ENCODE measurements at places on chromosomes 12 and 14.
A peak's percentile ranks its signal among the peaks of the same experiment; 100 is the strongest.

GRCh38 chr14:79961197-79961596 is 250.1 kb downstream of the DIO2 start:
- DNase-seq: no peak

- DNase-seq: peak; percentile 97
These were observed 923 bp upstream of the ITPR2 start for GRCh38 chr12:26833743-26834490.

DNA sequence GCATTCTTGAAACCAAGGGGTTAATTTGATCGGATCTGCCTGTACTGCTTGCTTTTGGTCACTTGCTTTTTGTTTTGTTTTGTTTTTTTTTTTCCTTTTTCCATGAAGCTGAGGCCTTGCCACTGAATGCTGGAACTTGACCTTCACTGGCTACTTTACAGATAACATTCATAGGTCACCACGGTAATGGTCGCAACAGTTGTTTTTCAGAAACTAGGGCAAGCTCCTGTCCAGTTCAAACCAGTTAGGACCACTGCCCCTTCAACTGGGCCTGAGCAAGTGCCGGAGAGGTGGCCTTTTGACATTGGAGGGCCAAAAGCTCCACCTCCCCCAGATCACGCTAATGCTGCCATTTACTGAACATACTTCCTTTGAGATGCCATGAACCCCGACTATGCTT is 147.6 kb downstream of the FOXN3 start:
- DNase-seq: no peak

- no peak for DNase-seq
These were observed 55.2 kb upstream of the GNPNAT1 start for GRCh38 chr14:52846591-52846990.

- no peak for DNase-seq
These were observed 186.2 kb downstream of the NEDD1 start for GRCh38 chr12:97093187-97093683.

GRCh38 chr14:21748869-21749303 is 75.3 kb upstream of the OR4E1 start:
- DNase-seq: peak; percentile 42

DNA sequence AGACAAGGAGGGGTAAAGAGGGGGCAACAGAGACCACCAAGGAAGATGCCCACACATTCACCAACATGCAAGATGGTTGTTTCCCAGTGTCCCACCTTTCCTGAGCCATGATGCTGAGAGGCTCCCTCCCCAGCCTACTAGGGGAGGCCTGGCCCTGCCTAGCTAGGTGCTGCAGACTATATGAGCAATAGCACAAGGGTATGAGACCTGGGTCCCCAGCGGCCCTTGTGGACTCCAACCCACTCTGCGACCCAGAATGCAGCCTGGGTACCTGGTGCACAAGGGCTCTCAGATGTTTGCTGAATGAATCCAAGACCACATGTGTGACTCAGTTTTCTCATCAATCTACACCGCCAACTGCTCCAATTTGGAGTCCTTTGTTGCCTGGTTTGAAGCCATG is 13.9 kb downstream of the TGFB3 start:
- DNase-seq: no peak

GRCh38 chr14:104316121-104316722 is 177.8 kb downstream of the KIF26A start:
- DNase-seq: no peak

DNA sequence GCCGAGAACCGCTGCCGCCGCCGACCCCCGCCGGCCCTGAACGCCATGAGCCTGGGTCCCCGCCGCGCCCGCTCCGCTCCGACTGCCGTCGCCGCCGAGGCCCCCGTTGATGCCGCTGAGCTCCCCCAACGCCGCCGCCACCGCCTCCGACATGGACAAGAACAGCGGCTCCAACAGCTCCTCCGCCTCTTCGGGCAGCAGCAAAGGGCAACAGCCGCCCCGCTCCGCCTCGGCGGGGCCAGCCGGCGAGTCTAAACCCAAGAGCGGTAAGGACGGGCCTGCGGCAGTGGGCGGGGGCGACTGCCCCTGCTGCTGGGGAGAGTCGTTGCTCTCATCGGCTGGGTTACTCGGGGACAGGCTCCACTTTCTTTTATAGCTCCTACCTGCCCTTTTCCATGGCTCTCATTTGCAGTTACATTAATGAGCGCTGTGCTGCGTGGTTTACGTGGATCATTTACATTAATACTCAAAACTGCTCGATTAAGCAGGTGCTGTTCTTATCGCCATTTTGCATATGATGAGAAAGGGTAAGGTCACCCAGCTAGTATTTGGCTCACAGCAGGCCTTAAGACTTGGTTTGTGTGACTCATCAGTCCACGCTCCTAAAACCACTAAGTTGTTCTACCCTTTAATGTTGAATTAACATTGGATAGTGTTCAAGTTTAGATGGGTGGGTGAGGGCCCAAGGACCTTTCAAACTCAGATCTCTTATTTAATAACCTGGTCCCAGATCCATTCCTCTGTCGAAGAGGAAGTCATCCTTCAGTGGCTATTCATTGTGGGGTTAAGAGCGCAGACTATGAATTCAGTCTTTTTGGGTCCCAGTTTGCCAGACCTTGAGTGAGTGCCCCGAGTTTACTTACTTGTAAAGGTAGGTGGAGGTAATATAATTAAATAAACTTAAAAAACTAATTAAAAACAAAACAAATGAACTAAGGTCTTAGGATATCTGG is 823 bp downstream of the RNF10 start:
- no peak for DNase-seq

- DNase-seq: no peak
These were observed 21.0 kb upstream of the MIA2 start for GRCh38 chr14:39212693-39213092.

DNA sequence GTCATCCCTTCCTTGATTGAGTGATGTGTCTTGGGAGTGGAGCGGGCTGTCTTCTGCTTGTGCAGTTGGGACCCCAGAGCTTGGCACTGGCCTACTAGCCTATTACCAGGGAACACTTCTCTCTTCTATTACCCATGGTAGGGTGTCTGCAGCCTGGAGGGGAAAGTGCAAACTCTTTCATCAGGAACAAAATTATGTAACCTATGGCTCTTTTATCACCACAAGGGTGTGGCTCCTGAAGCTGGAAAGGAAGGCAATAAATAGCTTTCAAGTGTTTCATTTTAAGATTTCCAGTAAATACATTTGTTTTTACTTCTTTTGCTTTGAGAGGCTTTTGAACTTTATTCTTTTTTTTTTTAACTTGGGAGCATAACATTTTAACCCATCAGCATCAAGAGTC is 349.7 kb upstream of the FAR2 start:
- no peak for DNase-seq

GRCh38 chr14:69027242-69027913 is 48.3 kb upstream of the ACTN1 start:
- no peak for DNase-seq

DNA sequence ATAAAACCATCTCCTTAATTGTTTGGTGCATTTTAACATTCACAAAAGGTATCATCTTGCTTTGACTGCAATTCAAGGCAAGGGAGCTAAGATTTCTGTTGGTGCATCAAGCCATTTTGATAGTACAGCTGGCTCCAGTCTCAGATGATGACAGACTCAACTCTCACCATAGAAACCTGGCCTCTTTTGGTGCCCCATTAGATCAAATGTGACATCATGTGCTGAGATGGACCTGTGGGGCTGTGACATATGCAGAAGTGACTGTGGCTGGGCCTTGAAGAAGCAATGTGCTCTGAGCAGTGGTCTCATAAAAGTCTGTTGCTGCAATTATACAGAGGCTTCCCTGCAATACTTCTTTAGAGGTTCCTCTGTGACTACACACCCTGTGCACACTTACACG is 88.4 kb downstream of the SLC2A13 start:
- no peak for DNase-seq

DNA sequence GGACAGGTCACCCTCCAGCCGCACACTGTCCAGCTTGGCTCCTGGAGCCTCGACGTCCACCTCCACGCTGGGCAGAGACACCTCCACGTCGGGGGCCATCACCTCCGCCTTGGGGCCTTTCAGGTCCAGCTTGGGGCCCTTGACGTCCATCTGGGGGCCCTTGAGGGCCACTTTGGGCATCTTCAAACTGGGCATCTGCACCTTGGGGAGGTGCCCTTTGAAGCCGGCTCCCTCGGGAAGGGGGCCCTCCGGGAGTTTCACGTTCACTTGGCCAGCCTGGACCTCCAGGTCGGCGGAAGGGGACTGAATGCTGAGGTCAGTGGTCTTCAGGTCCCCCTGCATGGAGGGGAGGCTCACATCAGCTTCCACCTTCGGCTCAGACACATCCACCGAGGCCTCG is 25.3 kb downstream of the PLD4 start:
- DNase-seq: no peak

GRCh38 chr12:128671528-128672042 is 152.2 kb downstream of the SLC15A4 start:
- DNase-seq: no peak

- no peak for DNase-seq
These were observed 7.4 kb downstream of the UBE2N start for GRCh38 chr12:93434256-93434865.

- no peak for DNase-seq
These were observed 28.3 kb downstream of the STON2 start for GRCh38 chr14:81371802-81372201.

DNA sequence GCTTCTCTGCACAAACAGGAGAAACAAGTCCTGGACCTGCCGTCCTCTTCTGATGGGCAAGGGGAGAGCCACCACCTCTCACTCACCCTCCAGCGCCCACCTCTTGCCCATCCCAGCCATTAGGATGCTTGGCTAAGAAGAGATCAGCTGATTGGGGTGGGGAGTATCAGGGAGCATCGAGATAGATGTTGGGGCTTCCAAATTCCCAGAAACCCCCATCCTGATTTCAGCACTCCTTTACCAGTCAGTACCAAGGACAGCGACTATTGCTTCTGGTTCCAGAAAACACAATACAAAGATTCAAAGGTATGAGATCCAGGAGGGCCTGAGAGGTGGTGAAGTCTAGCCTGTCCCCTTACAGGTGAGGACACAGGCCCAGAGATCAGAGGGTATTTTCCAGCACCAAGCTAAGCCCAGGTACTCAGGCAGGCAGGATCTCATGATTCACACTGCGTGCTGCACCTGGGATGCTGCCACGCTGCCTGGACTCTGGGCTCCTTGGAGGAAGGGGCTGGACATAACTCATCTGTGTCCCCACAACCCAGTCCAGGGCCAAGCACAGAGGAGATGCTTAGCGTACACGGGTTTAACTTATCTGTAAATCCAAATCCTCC is 76.6 kb downstream of the TUNAR start:
- DNase-seq: no peak

DNA sequence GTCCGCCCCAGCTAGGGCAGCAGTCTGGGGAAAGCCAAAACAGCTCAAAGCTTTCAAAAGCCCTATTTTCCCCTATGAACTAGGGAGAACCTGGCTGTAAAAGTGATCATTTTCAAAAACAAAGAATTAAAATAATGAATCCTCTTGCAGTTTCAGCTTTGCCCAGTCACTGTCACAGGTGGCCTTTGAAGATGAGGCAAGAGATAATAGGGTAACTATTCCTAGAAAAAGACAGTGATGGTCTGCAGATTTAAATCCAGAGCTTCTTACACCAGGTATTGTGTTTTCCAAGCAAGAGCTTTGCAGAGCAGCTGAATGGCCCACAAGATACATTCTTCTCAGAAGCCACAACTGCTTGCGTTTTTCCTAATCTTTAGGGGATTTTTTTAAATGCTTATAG is 80.2 kb upstream of the NUDT4 start:
- no peak for DNase-seq

GRCh38 chr14:52917735-52918134 is 33.1 kb downstream of the FERMT2 start:
- no peak for DNase-seq

DNA sequence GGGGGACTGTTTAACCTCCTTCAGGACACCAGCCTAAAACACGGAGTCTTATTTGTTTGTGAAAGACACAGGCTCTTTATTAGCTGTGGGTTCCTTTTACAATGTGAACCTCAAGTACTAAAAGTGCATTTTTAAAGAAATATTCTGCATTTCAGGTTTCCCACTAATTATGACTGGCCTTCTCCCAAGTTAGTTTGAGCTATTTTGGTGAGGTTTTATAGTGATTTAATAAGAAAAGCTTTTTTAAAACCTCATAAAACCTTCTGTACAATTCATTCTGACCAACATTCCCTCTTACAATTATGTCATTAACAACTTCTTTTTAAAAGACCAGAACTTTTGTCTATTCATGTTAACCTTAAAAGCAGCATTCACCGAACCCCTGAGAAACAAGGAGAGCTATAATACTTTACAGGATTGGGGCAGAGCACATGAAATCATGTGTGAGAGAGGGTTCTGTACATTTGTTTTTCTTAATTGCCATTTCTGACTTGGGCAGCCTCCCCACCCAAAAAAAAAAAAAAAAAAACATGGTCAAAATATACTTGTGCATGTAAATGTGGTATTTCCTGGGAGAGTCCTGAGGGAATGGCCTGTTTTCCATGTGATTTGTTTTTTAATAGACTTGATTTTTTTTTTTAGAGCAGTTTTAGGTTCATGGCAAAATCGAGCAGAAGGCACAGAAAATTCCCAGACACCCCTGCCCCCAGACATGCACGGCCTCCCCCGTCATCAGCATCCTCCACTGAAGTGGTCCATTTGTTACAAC is 169.5 kb downstream of the CHST11 start:
- no peak for DNase-seq

DNA sequence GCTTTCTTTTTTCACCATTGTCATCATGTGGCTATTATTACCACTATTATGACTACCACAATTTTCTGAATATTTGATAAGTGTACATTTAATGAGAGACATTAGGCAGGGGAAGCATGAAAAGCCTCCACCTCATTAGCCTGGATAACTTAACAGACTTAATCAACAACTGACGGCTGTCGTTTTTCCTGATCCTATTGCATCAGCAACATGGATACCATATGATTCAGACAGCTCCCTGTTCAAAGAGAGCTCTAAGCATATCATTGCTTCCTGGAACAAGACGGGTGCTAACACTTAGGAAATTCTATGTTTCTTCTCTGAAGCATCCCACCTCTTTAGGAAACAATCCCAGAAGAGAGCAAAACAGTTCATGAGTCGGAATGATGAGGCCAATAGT is 765.2 kb downstream of the NOVA1 start:
- DNase-seq: no peak

- DNase-seq: no peak
These were observed 291.5 kb upstream of the SRRM4 start for GRCh38 chr12:118689793-118690192.

GRCh38 chr12:131943389-131943788 is 6.4 kb upstream of the EP400 start:
- no peak for DNase-seq

- no peak for DNase-seq
These were observed 60.5 kb downstream of the SLC38A1 start for GRCh38 chr12:46208370-46208769.

- no peak for DNase-seq
These were observed 739 bp upstream of the PPP2R5E start for GRCh38 chr14:63543826-63544406.

DNA sequence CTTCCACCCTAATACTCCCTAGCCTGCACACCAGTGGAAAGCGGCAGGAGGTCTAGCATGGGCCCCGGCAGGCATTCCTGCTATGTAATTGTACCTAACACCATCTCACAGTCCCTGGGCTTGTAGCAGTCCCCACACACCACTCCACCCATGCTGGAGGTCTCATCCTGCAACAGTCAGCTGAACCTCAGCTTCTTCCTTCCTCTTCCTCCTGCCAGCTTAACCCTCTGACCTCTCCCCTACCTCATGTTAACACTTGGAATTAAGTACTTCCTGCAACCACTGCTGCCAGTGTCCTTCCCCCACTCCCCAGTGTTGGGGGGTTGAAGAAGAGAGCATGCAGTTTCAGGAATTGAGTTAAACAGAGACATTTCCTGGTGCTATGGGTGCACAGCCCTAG is 7.6 kb downstream of the ADCY4 start:
- no peak for DNase-seq
